ENCODE measurements at places on chromosomes 5 and 9.

GRCh38 chr5:39428640-39429039 lies 3.9 kb upstream of the DAB2 start:
- DNase-seq: no peak

- DNase-seq: no peak
Observed at GRCh38 chr5:153784277-153784676, 254.4 kb downstream of the FAM114A2 start.

- no peak for DNase-seq
Observed at GRCh38 chr9:70962761-70963440, 158.5 kb downstream of the TRPM3 start.

- no peak for DNase-seq
Observed at GRCh38 chr9:24545285-24545684, 412 bp downstream of the IZUMO3 start.

DNA sequence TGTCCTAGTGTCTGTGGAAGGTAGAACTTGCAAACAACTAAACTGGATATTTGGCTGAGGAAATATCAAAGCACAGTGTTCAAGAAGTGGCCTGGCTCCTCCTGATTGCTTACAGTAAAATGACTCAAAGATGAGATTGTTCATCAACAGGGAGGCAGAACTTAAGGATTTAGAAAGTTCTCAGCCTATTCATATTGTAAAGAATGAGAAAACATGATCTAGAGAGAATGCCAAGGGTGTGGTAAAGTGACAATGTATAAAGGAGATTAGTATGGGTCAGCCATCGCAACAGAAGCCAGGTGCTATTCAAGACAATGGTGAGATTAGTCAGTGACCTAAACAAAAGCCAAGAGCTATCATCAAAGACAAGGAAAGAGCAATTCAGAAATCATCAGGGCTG lies 372.3 kb downstream of the SPOCK1 start:
- no peak for DNase-seq

GRCh38 chr5:127824126-127824525 lies 120.9 kb downstream of the CCDC192 start:
- no peak for DNase-seq

- DNase-seq: no peak
Observed at GRCh38 chr5:149652697-149653096, 71.4 kb downstream of the ARHGEF37 start.

DNA sequence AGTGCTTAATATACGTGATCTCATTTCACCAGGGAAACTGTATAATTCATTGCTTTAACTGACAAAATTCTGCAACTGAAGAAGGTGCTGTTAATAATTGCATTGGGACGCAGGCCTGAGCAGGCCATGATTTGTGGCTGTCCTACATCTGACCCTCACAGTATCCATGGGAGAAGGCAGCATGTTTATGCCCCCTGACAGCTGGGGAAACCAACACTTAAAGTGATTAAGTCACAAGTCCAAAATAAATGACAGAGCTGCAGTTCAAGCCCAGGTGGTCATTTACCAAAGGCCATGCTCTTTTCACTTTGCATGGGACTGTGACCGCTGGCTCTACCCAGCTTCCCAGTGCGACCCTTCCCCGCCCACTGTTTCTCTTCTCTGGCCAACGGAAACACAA lies 30.5 kb upstream of the KCNMB1 start:
- DNase-seq: no peak

Data from activated CD4-positive, alpha-beta T cell treated with anti-CD3 and anti-CD28 coated beads, Interleukin-2, amount 50 U/mL, for 48 hours (primary cell).